ENCODE measurements at places on chromosomes 1 and 21.

DNA sequence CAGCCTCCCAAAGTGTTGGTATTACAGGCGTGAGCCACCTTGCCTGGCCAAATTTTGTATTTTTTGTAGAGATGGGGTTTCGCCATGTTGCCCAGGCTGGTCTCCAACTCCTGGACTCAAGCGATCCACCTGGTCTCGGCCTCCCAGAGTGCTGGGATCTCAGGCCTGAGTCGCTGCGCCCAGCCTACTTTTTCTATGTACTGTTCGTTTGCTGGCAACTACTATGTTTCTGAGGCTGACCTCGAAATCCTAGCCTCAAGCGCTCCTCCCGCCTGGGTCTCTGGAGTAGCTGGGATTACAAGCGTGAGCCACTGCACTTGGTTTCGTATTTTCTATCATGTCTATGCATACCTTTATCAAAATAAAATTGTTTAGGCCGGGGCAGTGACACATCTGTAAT lies 675 bp upstream of the TEKT2 start:
- DNase-seq = no peak

DNA sequence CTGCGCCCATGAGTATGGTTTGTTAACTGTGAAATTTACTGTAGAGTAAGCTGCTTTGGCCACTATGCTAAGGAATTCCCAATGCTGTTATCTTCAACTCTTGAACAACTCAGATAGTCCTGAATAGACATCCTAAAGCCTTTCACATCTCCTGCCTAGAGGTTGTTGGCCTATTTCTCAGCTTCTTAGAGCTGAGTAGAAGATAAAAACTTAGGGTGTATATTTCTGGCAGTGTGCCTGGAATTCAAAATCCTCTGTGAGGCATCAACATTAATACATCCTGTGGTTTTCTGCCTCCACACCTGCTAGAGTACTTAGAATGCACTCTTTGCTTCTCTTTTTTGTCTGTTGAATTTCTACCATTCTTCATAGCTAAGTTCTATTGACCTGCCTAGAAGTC lies 45.8 kb upstream of the RC3H1 start:
- DNase-seq = no peak

DNA sequence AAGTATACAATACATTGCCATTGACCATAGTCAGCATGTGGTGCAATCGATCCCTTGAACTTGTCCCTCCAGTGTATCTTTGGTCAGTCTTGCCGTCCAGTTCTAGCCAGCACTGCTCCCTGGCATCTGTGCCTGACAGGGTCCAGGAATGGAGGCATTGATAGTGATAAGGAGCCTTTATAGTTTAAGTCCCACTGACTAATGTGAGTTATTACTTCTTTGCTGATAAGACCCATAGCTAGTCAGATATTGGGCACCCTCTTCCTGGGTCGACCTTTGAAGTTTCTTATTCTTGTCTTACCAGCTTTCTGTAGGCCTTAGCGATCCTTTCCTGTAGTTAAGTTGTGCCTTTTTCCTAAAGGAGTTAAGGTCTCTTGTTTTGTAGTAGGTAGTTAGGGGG lies 13.0 kb downstream of the UCK2 start:
- DNase-seq = no peak

DNA sequence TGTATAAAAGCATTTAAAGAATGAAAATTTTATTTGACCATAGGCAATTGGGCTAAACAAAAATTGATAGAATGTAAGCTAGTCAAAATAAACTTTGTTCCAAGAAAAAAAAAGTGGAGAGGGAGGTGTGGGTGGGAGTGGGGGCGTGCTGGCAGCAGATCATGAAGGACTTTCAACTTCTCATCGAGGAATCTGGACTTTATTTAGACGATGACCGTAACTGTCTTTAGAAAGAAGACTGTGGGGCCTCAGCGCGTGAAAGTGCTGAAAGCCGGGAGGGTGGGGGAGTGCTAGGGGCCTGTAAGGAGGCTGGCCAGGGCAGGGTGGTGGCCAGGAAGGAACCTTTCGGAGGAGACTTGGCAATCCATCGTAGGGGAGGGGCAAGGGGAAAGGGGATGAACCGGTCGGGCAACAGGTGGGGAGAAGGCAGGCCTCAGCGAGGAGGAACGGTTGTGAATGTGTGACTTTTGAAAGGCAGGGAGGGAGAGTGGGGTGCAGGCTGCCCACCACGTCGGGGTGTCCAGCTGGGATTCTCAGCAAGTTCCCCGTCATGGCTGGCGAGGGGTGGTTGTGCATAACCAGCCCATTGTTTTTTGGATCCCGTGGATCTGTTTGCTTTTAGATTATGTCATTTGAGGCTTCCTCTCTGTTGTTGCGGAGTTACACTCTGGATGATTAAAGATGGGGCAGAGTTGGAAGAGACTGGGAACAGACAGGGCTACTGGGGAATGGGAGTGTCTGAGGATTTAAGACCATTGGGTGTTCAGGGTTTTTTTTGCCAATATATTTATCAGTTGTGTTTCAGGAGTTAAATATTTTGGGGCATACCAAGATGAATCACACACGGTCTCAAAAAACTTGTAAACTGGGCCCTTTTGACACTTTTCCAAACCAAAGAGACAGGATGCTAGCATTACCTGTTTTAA lies 35.5 kb downstream of the HUNK start:
- DNase-seq = no peak

DNA sequence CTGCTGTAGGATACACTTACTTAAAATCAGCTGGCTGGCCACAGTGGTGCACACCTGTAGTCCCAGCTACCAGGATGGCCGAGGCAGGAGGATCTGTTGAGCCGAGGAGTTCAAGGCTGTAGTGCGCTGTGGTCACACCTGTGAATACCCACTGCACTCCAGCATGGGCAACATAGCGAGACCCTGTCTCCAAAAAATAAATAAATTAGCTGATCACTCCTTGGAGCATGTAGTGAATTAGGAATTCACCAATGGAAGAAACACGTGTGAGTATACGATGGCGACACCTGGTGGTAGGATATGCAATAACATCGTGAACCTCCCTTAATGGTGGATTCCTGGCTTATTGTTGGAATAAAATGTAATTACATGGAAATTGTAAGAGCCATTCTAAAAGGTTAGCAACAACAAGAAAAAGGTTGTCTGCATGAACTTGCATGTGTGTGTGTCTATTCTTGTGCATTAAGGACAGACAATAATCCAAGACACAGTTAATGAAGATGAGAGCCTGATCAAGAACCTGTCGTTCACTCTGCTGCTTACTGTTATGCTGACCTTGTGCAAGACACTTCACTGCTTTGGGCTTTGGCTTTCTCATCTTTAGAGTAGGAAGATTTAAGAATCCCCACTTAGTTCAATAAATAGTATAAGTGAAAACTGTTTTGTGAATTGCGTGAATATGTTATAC lies 38.6 kb upstream of the COX20 start:
- peak; percentile 64 for DNase-seq

GRCh38 chr1:68454534-68454933 lies 4.8 kb upstream of the RPE65 start:
- no peak for DNase-seq

DNA sequence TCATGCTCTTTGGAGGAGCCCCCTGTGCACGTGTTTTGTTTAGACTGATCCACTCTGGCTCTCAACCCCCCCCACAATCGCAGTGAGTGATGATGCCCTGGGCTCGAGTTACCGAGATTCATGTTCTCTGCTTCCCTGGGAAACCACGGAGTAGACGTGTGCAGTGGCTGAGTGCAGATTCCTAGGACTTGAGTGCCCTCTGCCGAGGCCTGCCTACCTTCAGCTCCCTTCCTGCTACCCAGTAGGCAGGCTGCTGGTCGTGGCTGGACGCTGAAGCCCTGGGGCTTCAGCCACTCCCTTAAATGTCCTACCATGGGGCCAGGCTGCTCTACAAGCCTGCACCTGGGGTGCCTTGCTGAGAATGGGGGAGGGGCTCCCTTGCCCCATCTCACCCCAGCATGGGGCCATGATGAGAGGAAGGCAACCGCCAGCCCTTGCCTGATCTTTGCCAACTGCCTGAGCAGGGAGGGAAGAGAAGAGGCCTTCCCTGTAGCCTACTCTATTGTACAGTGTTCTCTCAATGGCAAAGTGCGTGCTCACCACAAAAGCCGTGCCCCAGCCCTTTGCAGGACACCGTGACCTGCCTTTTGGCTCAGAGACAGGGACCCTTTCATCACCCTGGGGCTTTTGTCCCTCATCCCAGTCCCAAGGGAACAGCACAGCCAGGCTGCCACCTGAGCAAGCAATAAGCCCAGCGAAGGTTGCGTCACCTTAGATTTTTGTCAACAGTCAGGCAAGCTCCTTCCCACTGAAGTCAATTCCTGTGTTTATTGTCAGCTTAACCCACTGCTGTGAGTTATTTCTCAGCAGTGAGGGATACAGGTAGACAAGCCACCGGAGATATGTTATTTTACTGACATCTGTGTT lies 4.1 kb upstream of the GRIK3 start:
- no peak for DNase-seq

GRCh38 chr1:30830537-30830936 lies 73.0 kb upstream of the LAPTM5 start:
- peak; percentile 86 for DNase-seq

DNA sequence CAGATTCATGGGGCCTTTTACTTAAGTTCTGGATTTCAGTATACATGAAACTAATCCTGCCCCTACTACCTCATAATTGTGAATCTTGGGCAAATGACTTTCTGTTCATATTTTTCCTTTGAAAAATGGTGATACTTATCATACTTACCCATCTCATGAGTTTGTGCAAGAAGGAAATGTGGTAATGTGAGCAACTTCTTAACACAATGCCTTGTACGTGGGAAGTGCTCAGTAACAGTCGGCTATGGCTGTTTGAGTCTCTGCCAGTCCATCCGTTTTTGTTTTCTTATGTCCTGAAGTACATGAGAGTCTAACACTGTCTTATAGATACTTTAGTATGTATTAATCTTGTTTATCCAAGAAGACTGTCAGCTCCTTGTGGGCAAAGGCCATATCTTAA lies 86.5 kb downstream of the PATJ start:
- DNase-seq = peak; percentile 83

- DNase-seq = peak; percentile 74
Observed at GRCh38 chr1:159900086-159900680, at the start of gene CFAP45. Gene CFAP45 (minus strand): TSS chr1:159900165. CDS start chr1:159900098, 67 bp downstream.

- no peak for DNase-seq
Observed at GRCh38 chr1:8814865-8815264, 2.6 kb downstream of the RERE start.

- DNase-seq = no peak
Observed at GRCh38 chr1:45621501-45621836, 2.4 kb downstream of the CCDC17 start.

DNA sequence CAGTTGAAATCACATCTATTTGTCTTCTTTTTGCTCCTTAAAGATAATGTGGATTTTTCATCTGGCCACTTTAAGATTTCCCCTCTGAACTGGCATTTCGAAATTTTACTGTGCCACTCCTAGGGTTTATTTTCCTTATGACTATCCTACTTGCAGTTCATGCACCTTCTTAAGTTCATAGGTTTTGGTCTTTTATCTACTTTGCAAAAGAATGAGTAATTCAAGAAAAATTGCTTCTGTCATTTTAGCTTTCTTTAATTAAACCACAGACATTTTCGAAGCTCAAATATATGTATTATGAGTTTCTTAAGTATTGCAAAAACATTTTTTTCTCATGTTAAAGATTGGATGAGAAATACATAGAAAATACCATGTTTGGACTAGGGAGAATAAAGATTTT lies 1244.8 kb upstream of the TMPRSS15 start:
- DNase-seq = no peak

DNA sequence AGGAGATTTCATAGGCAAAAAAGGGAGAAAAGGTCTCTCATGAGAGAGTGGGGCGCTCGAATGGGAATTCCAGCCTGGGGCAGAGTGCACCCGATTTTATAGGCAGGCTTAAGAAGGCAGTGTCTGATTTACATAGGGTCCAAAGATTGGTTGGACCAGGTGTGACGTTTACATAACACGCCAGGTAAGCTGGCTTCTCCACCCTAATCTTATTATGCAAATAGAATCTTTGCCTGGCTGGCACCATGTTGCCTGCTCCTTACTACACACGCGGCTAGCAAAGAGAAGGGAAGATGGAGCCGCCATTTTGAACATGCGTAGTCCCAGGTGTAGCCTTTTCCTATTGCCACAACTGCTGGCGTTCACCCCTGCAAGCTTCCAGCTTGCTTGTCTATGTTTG lies 103.7 kb downstream of the SLC16A1 start:
- no peak for DNase-seq

DNA sequence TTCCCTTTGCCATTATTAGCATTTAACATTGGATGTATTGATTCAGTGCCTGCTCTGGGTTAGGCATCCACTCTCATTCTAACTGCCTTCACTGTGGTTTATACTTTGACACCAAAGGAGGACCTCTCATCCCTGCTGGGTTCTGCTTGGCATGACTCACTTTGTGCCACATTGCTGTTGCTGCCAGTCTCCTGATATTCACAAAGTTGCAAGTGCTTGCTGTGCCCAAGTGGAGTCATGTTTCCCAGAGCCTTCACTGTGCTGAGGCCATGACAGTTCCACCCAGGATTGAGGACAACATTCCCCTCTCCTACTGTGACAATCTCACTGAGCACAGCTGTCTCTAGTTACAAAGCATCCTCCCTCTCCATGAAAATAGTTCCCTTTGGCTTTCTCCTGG lies 519.9 kb upstream of the USP24 start:
- DNase-seq = no peak

DNA sequence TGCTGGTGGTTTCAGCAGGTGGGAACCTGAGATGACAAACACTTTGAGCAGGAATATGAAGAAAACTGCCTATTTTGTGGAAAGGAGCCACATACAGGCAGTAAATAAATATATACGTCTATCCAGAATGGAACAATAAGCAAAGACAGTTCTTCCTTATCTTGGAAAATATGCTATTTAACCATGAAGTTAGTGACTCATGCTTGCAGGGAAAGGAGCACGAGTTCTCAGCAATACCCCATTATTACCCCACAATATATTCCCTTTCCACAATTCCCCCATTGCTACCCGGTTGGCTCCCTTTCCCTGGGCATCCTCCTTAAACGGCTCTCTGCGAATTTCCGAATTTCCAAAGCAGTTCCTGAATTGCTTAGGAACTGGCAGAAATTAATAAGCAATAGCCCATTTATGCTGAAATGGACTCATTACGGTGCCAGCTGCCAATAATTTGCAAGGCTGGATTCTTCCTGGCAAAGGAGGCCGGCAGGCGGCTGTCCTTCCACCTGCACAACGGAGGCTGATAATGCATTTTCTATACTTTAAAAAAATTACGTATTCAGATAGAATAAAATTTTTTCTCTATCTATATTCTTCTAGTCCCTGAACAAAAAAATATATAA lies 65.4 kb downstream of the TIAM1 start:
- DNase-seq = no peak

DNA sequence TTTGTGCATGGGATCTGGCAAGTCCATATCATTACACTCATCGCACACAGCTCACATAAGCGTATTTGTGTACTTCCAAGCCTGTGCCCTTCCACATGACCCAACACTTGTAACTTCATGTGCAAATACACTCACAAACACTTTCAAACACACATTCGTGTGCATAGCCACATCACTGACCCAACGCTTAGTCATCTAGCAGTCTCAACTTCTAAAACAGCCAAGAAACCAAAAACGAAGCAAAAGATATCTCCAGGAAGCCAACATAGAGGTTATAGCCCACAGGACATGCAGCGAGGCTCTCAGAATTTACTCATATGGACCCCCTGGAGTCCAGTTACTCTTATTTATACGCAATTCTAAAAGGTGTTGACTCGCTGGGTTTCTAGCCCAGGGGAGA lies 10.9 kb upstream of the GOLT1A start:
- DNase-seq = no peak
